Effector memory CD8-positive, alpha-beta T cell (primary cell): ENCODE measurements at places on chromosomes 6 and 20.

DNA sequence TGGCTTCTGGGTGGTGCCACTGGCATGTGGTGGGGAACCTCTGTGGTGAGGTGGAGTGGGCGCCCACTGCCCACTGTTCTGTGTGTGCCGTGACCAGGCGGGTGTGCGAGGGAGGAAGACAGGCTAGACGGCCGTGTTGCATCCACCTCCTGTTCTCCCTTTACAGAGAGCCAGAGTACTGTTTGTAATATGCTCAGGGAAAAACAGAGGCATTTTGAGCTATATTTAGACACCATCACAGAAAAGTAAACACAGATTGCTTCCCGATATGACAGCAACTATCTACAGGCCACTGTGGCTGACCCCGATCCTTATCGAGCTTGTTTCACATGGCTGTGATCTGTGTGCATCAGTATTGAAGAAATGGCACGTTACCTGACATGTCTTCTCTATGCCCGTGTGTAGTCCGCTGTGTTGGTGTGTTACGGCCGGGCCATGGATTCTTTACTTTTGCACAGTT lies 45.6 kb downstream of the ARID1B start:
- H3K4me3 ChIP-seq: no peak overlapping the region
- H3K4me1 ChIP-seq: peaks cover 72% of the 10 kb centered on the region
- DNase-seq: no peak

DNA sequence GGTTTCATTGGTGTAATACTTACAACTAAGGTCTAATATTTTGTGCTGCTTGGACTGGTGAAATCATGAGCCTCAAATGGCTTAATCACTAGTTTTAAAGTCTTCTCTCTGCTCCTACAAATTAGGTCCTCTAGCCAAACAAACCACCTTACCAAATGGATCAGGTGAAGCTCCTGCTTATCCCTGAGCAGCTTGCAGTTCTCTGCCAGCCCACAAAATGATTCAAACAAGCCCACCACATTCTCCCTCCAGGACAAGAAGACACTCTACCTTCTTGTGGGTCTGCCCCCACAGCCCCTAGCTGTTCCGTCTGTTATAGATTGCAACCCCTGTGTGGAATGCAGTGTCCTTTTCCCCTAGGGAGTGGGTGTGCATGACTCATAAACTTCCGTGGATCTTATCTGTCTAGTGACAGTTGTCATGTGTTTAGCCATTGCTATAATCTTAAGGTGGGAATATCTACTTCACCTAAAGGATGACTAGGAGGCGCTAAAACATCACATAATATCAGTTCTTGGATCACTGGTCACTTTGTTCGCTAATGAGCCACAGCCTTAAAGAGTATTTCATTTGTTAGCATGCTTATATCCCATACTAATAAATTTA lies 940.5 kb upstream of the MANEA start:
- no peak for DNase-seq
- no peaks in the 10 kb centered on the region for H3K4me1 ChIP-seq
- no peak overlapping the region for H3K27ac ChIP-seq
- no peak overlapping the region for H3K4me3 ChIP-seq

GRCh38 chr20:45067558-45067957 lies 33.4 kb downstream of the KCNS1 start:
- peaks cover 75% of the 10 kb centered on the region for H3K36me3 ChIP-seq
- H3K27ac ChIP-seq: peak overlapping the region; percentile 89
- peaks cover 78% of the 10 kb centered on the region for H3K4me1 ChIP-seq
- no peak overlapping the region for H3K4me3 ChIP-seq
- H3K27me3 ChIP-seq: no peaks in the 10 kb centered on the region

- H3K27me3 ChIP-seq: peaks cover 17% of the 10 kb centered on the region
- H3K4me3 ChIP-seq: no peak overlapping the region
- no peak for DNase-seq
- H3K4me1 ChIP-seq: peaks cover 2% of the 10 kb centered on the region
Observed at GRCh38 chr6:46715141-46715540, 20.0 kb downstream of the PLA2G7 start.
